Stimulated activated CD4-positive, alpha-beta T cell treated with anti-CD3 and anti-CD28 coated beads, Interleukin-1b, Interleukin-23, amount 100 ng/mL, for 4 hours (primary cell): ENCODE measurements at places on chromosomes 7 and 10.
A peak's percentile ranks its signal among the peaks of the same experiment; 100 is the strongest.

DNA sequence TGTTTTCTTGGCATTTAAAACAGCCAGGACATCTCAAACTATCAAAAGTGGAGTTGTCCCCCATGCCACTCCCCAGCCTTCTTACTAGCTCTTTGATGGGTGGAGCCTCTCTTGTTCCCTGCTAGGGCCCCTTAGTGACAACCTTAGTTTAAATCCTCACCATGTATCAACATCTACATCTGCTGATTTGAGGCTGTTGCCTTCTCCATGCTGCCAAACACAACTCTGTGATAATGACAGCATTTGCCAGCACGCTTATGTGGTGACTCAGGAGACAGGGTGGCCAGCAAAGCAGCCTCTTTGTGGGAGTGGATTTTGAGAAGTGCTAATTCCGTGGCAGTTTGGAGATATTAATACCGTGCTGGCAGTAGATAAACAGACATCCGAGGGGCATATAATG, 145.4 kb downstream of the LRRC4 start:
- no peak for DNase-seq

GRCh38 chr10:29428486-29428885, 139.6 kb downstream of the LYZL1 start:
- no peak for DNase-seq

GRCh38 chr7:98771519-98771918, 98.3 kb downstream of the TMEM130 start:
- DNase-seq, result no peak

DNA sequence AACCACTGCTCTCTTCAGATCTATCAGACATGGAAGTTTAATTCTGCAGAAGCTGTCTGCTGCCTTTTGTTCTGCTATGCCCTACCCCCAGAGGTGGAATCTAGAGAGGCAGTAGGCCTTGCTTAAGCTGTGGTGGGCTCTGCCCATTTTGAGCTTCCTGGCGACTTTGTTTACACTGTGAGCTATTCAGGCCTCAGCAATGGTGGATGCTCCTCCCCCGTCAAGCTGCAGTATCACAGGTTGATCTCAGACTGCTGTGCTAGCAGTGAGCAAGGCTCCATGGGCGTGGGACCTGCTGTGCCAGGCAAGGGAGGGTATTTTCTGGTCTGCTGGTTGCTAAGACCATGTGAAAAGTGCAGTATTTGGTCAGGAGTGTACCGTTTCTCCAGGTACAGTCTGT, 45.1 kb upstream of the CDK14 start:
- DNase-seq, result no peak

DNA sequence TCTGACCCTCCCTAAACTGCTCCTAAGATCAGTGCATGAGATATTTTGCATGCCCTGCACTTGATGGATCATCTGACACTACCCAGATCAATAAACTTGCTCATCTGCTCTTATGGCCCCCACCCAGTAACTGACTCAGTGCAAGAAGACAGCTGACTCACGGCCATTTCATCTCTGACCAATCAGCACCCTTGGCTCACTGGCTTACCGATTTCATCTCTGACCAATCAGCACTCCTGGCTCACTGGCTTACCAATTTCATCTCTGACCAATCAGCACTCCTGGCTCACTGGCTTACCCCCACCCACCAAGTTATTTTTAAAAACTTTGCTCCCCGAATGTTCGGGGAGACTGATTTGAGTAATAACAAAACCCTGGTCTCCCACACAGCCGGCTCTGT, 37.2 kb upstream of the OPTN start:
- DNase-seq, result no peak

- peak; percentile 96 for DNase-seq
Observed at GRCh38 chr7:65872776-65873581, at the start of gene VKORC1L1. VKORC1L1 (plus strand) TSS chr7:65873074; CDS start chr7:65873372, 298 bp downstream.

DNA sequence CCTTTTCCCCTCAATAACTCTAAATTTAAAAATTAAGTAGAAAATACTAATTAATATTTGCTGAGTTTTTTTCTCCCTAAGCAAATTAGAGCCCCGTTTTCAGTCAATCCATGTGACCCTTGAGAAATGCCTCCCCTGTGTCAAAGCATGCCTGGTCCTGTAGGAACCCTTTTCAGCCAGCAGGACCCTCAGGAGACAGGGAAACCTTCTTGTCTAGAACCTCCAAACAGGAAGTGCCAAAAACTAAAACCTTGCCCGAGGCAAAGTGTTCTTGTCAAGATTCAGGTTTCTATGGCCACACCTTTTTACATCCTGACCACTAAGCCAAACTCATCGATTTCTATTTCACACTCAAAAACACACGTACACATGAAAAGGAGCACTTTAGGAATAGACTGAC, 60.1 kb upstream of the NFE2L3 start:
- no peak for DNase-seq

- DNase-seq, result no peak
Observed at GRCh38 chr7:143958781-143959180, 4.1 kb downstream of the OR2F1 start.

GRCh38 chr7:139355320-139355719, 4.4 kb upstream of the LUC7L2 start:
- no peak for DNase-seq

DNA sequence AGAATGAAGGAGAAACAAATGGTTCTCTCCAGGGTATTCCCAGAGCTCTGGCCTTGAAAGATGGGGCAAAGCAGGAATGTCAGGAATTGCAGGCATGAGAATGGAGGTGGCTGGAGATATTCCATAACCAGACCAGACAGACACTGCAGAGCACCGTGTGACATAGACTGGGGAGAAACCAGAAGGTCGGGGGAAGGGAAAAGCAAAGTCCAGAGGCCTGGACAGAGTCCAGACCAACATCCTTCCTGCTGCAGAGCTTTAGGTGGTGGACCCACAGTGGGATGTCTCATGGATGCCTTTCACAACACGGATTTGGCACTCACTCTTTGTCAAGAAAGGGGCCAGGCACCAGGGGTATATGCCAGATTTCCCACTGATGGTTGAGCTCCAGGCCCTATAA, 177.2 kb upstream of the INHBA start:
- no peak for DNase-seq

DNA sequence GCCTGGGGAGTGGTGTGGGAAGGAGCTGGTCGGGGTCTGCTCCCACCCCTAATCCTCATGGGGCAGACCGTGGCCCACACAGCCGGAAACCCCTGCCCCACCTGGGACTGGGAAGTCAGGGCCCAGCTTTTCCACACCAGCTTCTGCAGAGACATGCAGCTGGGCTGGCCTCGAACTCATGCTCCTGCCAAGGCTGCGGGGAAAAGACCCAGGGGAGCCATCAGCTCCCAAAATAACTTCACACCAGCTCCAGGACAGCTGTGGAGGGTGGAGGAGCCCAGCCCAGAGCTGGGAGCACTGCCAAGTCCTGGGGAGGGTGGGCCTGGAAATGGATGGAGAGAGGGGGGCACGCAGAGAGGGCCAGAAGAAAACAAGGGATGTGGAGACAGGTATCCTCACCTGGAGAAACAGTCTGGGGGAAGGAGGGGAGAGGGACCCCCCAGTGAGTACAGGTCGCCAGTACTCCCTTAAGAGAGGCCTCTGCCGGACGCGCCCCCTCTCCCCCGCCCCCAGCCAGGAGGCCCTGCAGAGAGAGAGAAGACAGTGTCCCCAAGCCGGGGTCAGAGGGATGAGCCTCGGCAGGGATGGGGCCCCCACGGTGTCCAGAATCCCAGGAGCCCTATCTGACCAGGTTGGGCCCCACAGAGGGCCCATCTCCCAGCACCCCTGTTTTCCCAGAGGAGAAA, 11.5 kb upstream of the GRIFIN start:
- no peak for DNase-seq

DNA sequence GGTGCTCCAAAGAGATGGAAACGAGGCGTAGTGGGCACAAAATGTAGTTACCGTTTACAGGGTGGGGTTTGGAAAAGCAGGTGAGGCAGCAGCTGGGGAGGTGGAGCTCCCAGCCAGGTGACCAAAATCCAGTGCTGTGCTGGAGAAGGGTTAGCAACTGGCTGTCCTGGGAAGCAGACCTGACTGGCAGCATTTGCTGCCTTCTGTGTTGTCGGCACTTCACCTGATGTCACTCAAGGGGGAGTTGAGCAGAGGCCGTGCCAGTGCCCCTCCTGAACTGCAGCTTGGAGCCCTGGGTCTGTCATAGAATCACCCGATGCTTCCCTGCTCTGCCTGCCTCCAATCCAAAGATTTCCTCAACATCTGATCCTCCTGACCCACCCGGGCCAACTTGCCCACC, 12.8 kb downstream of the GCK start:
- no peak for DNase-seq

GRCh38 chr10:44858988-44859387, 52.1 kb upstream of the TMEM72 start:
- no peak for DNase-seq

DNA sequence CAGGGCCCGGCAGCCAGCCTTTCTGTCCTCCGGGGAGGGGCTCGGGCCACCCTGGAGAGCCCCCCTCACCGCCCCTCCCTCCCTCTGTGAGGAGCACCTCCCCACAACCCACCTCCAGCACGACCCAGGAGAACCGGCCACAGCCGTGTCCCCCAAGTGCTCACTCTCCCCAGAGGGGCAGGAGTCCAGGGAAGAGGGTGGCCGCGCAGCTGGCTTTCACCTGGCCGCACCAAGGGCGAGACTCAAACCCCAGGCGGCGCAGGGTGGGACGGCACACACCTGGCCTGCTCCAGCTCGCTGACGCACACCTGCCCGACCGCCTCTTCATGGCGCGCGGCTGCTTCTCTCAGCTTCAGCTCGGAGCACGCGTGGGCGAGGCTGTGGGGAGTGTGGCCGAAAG, 73.4 kb downstream of the CFAP46 start:
- DNase-seq, result no peak

DNA sequence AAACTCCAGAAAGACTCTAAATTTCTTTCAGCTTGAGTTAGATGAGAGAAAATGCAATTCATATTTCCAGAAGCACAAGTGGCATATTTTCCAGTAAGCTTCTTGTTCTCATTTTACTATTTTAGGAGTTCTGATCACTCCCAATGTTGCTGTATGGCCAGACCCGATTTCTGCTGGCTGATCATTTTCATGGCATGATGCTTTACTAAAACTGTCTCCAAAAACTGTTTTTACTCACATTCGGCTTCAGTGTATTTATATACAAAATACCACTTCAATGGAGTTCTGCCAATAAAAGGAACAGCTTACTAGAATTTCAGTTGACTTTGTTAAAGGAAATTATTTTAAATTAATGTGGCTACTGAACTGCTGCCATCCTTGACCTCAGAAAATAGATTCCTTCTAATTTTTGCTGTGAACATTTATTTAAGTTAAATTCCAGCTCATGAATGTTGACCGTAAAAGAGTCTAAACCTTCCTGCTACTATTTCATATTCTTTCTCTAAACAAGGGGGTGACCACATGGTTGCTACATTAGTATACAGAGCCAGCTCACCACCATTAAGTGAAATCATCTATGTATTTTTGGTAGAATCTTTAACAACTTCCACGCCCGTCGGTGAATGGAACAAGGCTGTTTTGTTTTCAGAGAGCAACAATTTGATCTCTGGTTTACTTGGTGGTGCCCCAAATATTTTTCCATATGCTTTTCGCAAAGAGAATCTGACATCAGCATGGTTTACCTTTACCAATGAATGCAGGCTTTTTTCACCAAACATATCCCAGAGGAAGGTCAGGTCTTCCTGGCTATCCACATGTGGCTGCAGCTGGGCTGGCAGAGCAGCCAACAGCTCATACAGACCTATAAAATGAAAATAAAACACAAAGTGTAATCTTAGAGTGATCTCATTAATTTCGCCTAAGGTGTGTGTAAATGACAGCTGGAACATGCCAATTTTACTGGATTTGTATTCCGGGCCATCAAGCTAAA, 101.2 kb downstream of the MPP7 start:
- no peak for DNase-seq

DNA sequence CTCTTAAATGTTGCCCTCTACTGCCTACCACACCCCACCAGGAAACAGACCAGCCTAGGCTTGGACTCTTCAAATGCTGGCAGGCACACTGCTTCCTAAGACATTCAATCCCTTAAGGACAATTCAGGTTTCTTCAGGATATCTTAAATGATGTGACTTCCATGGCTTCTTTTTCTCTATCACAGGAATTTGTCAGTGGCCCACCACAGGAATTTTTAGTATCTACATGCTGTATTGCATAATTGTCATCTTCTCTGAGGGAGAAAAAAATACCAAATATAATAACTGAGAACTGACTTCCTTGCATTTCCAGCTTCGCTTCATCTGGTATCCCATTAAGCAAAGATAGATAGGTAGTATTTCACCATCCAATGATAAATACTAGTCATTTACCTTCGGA, 129.3 kb downstream of the WNT2 start:
- DNase-seq, result no peak

- no peak for DNase-seq
Observed at GRCh38 chr7:135441791-135442190, 68.1 kb downstream of the CNOT4 start.

DNA sequence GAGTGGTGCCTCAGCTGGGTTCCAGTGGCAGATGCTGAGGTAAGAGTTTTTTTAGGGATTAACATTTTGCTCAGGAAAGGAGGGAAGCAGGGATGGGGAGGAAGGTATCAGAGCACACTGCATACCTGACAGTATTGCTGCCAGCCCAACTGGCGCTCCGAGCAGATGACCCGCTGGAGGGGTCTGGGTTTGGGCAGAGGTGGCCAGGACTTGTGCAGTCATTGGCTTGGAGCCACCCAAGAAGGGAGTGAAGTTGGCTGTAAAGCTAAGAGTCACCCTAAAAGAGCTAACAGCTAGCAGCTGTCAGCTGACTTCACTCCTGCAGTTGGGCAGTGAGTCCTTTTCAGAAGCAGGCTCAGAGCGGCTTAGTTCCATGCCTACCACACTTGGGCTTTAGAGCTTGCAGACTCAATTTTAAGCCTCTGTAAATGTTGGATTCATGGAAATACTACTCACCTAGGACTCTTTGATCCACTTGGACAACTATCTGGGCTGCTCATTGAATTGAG, 5.8 kb upstream of the ARHGAP22 start:
- no peak for DNase-seq

DNA sequence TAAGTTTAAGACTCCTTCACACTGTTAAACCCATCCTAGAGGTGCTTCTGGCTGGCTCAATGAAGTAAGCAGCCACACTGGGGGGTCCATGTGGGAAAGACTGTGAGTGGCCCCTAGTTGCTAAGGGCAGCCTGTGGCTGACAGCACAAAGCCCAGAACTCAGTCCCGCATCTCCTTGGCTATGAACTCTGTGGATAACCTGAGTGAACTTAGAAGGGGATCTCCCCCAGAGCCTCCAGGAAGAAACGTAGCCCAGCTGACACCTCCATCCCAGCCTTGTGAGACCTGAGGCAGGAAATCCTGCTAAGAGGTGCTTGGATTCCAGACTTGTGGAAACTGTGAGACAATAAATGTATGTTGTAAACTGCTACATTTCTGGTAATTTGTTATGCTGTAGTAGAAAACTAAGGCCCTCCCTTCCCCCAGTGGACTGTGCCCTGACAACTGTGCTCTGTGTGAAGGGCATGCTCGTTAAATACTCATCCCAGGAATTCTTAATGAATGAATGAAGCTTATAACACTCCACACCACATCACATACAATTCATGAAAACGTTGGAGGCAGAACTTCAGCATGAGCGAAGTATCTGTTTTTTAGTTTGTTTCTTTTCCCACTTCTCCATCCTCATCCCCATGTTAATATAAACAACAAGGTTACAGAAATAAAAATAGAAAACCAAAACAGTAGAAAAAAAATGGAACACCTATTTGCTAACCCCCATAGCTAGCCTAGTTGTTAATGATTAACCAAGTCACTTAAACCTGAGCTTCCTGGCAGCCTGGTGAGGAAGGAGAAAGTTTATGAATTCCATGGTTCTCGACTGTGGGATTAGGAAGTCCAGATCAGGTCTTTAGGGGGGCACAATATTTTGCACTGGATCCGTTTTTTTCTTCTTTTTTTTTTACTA, 36.8 kb upstream of the AOAH start:
- no peak for DNase-seq
